ENCODE measurements at places on chromosomes 6 and 20.
A peak's percentile ranks its signal among the peaks of the same experiment; 100 is the strongest.

GRCh38 chr6:129786548-129786947, 74.6 kb downstream of the TMEM244 start:
- no peak for DNase-seq

DNA sequence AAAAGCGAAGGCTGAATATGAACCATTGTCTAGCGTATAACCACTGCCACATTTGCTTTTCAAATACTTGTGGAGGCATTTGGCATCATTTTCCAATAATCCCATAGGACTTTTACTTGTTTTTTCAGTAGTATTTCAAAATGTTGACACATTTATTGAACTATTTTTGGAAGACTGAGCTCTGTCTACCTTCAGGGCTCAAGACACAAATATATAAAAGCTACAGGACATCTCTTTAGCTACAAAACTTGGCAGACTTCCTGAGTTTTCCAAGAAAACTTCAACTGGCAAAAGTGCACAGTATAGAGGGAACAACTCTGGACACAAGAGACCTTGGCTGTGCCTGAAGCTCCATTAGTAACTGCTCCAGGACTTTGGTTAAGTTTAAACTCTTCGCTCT, 13.4 kb downstream of the EPB41L2 start:
- DNase-seq, result no peak

DNA sequence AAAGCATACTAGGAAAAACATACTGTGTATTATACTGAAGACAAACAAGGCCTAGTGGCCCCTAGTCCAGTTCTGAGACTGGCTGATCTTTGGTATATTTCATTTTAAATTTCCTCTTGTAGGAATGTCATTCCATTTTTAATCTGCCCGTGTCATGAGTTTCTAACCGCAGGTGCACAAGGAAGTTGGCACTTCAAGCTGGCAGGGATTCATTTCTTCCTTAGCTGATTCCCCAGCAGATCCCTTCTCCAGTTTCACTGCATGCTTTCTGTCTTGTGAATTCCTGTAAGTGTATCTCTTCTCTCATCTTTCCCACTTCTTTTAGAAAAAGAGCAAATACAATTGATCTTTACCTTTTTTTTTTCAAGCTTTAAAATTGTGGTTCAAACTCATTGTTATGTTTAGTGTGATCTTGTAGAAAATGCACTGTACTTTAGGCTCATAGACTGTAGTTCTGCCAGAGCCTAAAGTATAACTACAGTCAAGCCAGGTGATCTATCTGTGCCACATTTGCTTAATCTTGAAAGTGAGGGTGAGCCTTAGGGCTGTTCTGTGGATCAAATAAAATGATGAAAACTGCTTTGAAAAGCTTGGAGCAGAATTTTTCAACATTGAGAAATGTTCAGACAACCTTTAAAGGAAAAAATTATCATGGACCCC, 37.0 kb downstream of the RNF217 start:
- no peak for DNase-seq

DNA sequence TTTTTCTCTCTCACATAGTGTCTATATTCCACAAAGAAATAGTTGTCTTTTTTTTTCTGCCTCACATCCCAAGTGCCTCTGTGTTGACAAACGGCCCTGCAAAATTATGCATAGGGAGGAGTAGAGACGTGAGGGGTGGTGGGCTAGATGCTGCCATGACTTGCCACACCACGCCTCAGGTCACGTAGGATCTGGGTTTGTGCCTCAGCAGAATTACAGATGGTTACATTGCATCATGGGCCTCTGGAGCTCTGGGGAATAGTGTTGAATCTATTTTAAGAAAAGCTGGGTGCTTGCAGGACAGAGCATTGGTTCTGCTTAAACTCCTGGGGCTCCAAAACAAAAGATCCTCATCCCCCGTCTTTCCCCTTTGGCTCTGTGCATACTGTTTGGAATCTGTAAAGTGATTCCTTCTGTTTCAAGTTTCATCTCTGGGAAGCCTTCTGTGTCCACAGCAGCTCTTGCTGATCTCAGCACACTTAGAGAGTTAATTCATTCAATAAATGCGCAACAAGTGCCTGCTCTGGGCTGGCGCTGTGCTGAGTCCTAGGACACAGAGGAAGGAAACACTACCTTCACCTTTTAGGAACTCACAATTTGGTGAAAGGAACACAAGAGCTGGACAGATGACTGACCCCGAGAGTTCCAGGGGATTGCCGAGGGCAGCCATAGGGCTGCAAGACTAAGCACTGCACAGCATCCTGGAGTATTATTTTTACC, 2.4 kb downstream of the FANCE start:
- DNase-seq, result no peak

GRCh38 chr6:144878577-144878976, 593.4 kb downstream of the UTRN start:
- no peak for DNase-seq

DNA sequence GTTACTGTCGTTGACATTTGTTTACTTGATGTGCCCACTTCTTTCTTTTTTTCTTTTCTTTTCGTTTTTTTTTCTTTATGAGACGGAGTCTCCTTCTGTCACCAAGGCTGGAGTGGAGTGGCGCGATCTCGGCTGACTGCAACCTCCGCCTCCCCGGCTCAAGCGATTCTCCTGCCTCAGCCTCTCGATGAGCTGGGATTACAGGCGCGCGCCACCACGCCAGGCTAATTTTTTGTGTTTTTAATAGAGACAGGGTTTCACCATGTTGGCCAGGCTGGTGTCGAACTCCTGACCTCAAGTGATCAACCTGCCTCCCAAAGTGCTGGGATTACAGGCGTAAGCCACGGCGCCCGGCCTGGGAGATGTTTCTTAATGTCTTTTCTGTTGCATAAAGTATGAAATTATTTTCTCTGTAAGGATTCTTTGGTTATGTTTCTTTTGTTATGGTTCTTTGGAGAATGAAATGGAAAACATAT, 33.3 kb upstream of the PRSS16 start:
- no peak for DNase-seq

DNA sequence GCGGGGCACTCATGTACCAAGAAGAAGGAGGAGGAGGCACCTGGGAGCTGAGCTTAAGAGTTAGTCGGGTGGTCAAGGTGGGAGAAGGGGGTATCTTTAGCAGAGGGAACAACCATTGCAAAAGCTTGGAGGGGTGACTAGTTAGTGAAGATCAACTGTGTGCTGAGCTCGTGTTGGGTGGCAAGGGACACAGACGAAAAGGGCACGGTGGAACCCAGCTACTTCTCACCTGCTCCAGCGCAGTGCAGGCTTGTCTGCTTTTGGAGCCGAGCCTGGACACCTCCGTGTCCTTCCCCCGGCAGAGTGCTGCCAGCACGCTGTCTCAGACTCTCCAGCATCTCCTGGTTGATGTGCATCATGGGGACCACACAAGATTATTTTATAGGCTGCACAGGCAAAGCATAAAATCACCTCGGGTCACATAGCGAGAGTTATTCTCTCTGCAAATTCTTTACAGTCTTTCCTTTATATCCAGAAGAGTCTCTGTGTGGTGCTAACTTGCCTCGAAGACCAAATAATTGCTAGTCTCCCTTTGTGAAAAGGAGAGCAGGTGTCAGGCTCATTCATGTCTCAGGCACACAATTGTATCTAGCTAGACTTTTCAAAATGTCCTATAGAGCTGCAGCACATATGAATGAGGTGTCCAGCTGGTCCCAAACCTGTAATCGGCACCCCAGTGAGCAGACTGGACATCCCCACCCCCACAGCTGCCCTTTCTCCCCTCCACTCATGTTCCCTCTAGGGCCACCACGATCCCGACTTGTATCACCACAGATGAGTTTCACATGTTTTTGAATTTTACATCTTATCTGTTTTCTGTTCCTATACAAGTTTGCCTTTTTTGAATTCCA, 123.4 kb downstream of the CEBPB start:
- no peak for DNase-seq

DNA sequence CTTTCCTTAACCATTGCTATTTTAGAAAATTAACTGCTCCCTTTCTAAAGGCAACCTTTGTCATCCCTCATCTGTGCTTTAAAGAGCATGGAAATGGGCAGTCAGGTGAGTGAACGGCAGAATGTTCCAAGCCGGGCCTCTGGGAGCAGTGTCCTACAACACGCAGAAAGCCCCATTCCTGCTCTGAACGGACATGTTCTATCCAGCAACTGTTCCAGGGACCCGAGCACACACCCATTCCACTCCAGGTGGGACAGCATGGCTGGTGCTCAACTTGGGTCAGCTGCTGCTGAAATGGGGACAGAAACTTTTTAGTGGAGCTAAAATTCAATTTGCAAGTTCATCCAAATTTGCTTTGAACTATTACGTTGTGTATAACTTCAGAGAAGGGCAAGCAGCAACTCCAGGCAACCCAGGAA, 26.7 kb downstream of the DIDO1 start:
- DNase-seq, result no peak

DNA sequence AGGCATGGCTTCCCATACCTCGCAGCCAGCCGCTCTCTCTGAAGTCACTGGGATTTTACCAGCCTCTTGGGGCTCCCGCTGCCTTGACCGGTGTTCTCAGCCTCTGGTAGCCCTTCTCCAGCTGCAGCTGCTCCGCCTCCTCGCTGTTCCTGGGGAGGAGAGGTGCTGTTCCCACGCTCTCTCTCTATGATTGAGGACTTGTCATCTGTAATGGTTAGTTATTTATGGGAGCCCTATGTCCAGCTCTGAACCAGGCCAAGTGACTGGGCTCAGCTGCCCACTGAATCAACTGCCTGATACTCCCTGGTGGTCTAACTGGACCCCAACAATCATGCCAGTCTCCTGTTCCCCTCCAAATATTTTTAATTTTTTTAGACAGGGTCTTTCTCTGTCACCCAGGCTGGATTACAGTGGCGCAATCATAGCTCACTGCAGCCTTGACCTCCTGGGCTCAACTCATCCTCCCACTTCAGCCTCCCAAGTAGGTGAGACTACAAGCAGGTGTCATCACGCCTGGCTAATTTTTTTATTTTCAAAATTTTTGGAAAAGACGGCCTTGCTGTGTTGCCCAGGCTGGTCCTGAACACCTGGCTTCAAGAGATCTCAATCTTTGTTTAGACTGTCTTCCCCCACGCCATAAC, 4.8 kb upstream of the SLC4A11 start:
- DNase-seq, result no peak

DNA sequence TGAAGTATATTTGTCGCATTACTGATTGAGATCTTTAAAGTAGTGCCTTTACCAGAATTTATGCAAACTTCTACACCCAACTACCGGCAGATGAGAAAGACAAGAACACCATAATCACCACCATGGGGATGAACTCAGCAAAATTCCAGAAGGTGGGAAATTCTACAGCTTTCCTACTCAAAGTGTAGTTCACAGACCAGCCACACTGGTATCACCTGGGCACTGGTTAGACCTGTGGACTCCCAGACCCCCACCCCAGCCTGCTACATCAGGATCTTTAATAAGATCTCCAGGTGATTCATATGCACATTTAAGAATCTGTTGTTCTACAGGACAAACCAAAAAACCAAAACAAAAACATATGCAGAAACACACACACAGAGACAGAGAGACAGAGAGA, 67.9 kb downstream of the POPDC3 start:
- no peak for DNase-seq

DNA sequence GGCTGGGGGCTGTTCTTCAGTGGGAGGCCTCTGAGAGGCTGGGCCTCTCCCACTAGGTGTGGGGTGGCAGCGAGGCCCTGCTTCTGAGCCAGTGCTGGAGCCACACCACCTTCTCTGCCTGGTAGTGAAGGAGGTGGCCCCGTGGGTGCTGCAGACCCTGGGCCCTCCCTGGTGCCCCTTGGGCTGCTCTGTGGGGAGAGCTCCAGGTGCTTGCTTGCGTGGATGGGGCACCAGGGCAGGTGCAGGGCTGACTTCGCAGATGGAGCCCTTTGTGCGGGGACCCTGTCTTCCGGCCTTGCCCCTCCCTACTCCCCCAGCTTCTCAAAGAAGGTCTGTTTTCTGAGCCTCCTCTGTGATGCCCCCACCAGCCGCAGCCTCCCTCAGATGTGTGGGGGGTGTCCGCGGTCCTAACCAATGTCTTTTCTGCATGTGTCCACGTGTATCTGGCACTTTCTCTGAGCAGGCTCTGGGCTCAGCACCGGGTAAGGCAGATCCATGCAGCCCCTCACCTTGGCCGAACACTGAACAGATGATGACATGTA, 17.2 kb upstream of the MYT1 start:
- DNase-seq, result peak; percentile 31

- DNase-seq, result no peak
These were observed 2.1 kb upstream of the ERGIC3 start for GRCh38 chr20:35539756-35540212.

DNA sequence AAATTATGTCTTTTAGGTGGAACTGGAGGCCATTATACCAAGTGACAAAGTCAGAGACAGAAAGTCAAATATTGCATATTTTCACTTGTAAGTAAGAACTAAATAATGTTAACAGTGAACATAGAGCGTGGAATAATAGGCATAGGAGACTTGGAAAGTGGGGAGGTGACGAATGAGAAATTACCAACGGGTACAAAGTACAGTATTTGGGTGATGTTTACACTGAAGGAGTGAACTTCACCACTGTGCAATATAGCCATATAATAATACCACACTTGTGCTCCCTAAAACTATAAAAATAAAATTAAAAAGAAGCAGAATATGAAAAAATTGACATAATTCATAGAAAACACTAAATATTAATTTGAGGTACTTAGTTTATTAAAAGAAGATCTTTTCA, 14.9 kb downstream of the EYS start:
- DNase-seq, result no peak

- DNase-seq, result no peak
These were observed 23.2 kb downstream of the CHRNA4 start for GRCh38 chr20:63337786-63338420.

DNA sequence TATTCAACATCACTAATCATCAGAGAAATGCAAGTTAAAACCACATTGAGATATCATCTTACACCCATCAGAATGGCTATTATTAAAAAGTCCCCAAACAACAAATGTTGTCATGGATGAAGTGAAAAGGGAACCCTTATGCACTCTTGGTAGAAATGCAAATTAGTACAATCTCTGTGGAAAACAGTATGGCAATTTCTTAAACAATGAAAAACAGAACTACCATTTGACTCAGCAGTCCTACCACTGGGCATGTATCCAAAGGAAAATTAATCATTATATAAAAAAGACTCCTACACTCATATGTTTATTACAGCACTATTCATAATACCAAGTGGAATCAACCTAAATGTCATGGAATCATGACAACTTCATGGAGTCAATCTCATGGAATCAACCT, 611.3 kb upstream of the GJE1 start:
- DNase-seq, result no peak

- no peak for DNase-seq
These were observed 18.6 kb downstream of the TREML2 start for GRCh38 chr6:41182069-41183034.

- no peak for DNase-seq
These were observed 10.6 kb downstream of the REM1 start for GRCh38 chr20:31485450-31486339.

GRCh38 chr6:125296471-125296870, 5.3 kb downstream of the HDDC2 start:
- DNase-seq, result no peak

Data from dorsolateral prefrontal cortex (tissue), 122 donors.